SW480 (cell line): ENCODE measurements at places on chromosomes 1 and 21.

DNA sequence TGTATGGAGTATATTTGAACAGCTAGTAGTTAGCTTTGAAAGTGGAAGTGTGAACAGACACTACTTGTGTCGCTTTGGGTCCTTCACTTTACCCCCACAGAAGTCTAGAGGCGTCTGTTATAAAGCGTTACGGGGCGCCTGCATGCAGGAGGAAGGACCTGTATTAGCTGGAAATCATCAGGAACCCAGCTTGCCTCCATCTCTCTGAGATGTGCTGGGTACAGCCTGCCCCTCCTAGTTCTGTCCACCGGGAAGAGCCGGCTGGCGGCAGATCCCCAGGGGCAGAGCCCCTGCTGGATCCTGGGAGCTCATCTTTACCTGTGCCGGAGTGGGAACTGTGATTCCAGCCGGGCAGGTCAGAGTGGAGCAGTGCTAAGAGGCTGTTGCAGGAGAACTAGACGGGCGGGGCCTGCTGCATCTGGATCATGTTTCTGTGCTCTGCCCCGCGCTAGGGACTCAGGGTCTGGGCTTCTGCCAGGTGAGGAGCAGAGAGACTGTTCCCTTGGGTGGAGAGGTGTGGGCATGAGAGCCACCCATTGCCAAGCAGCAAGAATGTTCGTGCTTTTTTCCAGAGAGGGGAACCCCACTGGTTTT is 22.3 kb upstream of the SPSB1 start:
- peak; percentile 46 for DNase-seq

GRCh38 chr1:43954036-43954435 is 7.3 kb downstream of the IPO13 start:
- DNase-seq, result no peak

DNA sequence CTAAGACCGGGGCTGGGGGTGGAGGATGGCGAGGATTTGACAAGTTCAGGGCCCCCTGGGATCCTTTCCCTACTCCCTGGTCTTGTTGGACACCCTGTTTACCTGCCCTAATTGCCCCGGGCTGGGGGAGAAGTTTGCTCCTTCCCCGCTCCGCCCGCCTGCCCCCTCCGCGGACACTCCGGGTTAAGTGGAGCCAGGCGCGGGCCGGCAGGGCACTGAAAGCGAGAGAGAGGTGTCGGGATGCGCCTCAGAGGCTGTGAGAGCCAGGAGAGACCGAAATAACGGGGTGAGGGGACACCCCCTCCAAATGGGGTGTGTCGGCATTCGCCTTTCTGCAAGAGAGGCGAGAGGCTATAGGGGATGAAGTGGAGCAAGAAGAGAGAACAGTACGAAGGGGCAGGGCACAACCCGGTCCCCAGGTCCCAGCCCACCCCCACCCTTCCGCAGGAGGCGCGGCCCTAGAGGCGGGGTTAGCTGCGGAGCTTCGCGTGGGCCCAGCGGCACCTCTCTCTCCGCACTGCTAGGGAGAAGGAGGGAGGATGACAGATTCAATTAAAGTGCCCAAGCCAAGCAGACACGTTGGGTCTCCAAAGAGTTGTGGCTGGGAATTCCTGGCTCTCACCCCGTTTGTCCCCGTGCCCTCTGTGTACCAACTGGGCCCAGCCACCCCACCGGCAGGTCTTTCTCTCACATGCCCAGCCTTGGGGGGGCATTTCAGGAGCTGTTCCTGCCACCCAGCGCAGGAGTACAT is 3.8 kb downstream of the EFNA3 start:
- DNase-seq, result peak; percentile 71

DNA sequence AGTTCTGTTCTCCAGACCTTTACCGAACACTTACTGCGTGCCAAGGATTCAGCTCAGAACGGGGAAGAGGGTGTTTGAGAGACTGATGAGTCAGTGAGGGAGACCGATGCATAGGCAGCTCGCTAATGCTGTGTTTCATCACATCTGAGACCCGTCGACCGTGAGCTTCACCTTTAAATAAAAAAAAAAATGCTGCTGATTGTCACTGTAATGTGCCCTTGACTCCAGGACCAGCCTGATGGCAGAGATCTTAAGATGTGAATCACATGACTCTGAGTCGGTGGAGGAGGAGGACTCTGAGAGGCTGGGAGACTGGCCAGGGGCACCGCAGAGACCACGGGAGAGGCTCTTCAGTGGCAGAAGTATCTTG is 28.8 kb downstream of the SPSB1 start:
- DNase-seq, result no peak

GRCh38 chr1:153536671-153537375 is 1.0 kb upstream of the S100A6 start:
- peak; percentile 73 for DNase-seq

GRCh38 chr1:157004806-157005205 is 40.7 kb downstream of the ARHGEF11 start:
- DNase-seq, result no peak

DNA sequence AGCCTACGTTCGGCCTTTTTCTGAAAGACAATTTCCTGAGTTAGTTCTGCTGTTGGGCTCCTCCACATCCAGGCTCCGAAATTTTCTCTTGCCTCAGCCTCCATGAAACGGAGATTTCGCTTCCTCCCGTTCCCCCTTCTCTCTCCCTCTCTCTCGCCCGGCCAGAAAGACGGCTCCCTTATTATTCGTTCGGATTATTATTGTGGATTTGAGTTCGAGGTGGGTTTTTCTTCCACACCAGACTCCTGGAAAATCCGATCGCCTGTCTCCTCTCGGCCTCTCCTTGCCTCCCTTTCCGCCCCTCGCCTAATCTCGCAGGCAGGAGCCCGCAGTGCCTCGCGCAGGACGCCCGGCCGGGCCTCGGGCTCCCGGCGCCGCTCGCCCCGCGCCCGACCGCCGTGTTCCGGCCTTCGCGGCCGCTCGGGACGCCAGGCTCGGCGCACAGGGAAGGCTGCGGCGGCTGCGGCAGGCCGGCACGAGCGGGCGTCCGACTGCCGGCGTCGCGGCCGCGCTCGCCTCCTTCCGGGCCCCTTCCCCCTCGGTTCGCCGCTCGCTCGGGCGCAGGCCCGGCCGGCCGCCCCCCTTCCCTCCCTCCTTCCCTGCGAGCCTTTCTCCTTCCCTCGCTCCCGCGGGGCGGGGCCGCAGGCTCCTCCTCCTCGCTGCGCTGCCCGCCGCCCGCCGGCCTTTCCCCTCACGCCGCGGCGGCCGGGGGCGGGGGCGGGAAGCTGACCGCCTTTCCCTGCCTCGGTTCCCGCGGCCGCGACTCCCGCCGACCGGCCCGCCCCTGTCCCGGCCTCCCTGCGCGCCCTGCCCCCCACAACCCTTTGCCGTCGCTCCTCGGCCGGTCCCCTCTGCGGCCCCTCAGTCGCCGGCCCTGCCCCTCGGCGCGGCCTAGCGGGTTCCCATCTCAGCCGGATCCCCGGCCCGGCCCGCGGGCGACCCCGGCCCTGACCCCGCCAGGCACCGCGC is at the start of gene ARHGEF11:
Gene ARHGEF11 (minus strand): TSS at position 493 of the 969 bp plus-strand sequence. CDS start 1,412 bp downstream, outside the sequence.
- peak; percentile 83 for DNase-seq

- no peak for DNase-seq
Observed at GRCh38 chr1:84170171-84170570, 26.1 kb downstream of the PRKACB start.

DNA sequence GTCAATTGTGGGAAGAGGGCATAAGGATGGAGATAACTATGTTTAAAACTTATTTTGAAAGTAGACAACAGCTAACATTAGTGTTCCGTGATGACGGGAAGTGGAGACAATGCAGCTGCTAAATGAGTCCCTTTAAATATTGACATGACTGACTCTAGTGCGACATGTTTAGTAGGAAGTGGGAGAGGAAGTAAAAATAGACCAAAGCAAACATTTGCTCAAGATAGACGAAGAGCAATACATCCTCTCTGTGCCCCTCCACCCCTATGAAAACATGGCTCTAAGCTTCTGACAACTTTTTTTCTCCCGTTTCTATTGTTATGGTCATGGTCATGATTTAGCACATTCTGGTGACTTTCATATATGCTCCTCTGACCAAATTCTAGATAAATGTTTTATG is 60.0 kb upstream of the HMCN1 start:
- DNase-seq, result no peak

- no peak for DNase-seq
Observed at GRCh38 chr1:94142022-94142421, 21.1 kb upstream of the ABCA4 start.

- DNase-seq, result peak; percentile 91
Observed at GRCh38 chr1:86774305-86775295, 70.2 kb downstream of the SH3GLB1 start.

DNA sequence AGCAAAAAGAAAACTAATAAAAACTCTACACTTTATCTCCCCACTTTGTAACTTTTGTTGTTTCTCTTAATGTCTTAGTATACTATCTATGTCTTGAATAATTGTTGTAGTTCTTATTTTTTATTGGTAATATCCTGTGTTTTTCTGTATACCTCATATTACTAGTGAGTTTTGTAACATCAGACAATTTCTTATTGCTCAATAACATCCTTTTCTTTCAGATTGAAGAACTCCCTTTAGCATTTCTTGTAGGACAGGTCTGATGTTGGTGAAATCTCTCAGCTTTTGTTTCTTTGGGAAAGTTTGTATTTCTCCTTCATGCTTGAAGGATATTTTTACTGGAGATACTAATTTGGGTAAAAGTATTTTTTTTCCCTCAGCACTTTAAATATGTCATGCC is 79.8 kb upstream of the LRRC8B start:
- DNase-seq, result no peak

GRCh38 chr21:29350246-29350779 is 51.6 kb downstream of the BACH1 start:
- no peak for DNase-seq

DNA sequence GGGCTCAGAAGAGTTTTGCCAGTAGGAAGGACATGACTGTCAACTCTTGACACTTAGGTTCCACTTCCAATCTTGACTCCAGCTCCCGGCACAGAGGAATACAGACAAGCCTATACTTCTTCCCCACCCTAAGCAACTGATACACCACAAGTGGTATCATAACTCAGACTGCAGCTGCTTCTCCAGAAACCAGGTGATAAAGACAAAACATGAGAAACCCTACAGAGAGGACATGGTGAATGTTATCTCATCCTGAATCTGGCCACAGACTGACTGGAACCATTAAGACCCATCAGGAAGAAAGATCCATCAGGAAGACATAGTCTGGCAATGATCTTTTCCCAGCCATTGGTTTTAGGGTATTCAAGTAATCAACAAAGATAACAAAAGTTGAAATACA is 13.8 kb downstream of the PAXBP1 start:
- no peak for DNase-seq

DNA sequence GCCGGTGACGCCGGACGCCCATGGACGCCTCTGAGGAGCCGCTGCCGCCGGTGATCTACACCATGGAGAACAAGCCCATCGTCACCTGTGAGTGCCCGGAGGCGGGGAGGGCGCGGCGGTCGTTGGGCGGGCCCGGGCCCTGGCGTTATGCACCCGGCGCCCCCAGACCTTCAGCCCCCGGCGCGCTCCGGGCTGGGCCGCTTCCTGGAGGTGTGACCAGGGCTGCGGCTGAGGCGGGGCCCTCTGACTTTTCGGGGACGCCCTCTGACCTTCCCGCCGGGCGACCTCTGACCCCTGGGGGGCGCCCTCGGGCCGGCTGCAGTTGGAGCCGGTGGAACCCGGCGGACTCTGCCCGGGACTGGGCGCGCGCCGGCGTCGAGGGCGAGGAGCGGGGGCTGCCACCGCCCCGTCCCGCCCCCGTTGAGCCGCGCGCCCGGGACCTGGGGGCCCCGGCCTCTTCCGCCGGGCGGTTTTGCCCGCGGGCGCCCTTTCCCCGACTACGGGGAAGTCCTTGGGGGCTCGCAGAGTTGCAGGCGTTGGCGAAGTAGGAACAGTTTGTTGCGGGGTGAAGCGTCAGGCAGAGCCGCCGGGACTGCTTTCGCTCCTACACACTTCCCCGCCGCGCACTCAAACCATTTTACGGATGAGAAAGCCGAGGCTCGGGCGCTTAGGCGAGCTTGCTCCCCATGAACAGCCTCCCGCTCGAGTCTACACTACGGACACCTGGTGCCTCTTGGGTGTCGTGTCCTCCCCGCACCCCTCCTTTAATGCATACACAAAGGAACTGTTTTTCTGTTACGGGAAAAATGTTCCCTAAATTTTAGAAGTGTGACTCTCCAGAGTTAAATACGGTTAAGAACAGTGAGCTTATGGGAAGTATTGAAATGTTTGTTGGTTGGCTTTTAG is 618 bp downstream of the TRAPPC10 start:
- DNase-seq, result peak; percentile 61

DNA sequence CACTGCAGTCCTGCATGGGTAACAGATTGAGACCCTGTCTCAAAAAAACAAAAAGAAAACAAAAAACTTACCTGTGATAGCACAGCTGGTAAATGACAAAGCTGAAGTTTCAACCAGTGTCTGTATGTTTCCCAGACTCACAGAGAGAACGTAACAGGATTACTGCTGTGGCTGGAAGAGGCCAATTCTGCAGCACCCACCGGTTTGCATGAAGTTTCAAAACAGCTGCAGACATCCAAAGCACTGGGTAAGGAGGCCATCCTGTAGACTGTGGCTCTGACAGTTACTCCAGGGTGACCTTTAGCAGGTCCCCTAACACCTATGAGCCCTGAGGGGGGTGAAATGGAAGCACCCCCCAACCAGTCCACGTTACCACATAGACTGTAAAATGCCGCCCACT is 7.5 kb downstream of the ID3 start:
- DNase-seq, result no peak

DNA sequence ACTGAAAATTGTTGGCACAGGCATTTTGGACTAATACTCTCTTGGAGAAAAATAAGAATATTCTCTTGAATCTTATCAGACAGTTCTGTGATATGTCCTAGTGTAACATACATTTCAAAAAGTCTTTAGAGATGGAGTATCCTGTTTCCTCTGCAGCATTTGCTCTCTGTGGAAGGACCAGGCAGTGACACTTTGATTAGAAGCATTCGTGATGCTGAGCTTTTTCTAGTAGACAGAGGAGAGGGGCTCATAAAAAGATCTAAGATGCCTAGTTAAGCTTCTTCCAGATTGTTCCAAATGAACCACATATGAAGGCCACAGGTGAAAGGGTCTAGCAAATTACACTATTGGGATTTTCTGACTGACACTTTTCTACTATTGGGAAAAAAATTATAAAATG is 120.3 kb downstream of the C1orf21 start:
- DNase-seq, result no peak
